DND-41 (cell line): ENCODE measurements at places on chromosomes 6 and 20.

DNA sequence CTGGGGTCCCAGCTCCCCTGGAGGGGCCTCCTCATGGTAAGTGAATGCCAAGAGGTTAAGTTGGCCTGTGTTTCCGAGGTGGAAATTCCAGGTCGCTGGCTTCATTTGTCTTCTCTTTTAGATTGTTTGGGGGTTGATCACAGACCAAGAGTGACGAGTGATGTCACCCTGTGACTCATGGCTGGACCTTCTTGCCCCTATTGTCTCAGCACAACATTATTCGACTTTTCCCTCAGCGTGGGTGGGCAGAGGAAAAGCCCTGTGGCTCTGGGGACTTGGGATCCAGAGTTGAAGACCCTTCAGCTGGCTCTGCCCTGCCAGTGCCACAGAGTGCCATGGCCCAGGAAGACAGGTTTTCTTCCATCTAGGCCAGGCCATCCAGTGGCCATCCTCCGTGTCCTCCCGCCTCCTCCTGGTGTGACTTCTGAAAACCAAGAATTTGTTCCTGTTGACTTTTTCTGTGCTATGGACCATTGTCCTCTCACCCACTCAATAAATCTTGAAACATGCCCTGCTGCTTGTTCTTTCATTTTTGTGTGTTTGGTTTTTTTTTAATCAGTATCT, 15.4 kb upstream of the SNHG17 start:
- H3K4me3 ChIP-seq, result no peak overlapping the region
- no peaks in the 10 kb centered on the region for H3K27me3 ChIP-seq
- no peak overlapping the region for H3K27ac ChIP-seq
- peaks cover 27% of the 10 kb centered on the region for H3K4me1 ChIP-seq
- peaks cover 20% of the 10 kb centered on the region for H3K36me3 ChIP-seq

GRCh38 chr6:140463312-140463710, 1088.9 kb upstream of the CITED2 start:
- H3K4me1 ChIP-seq, result no peaks in the 10 kb centered on the region
- no peaks in the 10 kb centered on the region for H3K27me3 ChIP-seq
- no peak for DNase-seq
- H3K4me3 ChIP-seq, result no peak overlapping the region

DNA sequence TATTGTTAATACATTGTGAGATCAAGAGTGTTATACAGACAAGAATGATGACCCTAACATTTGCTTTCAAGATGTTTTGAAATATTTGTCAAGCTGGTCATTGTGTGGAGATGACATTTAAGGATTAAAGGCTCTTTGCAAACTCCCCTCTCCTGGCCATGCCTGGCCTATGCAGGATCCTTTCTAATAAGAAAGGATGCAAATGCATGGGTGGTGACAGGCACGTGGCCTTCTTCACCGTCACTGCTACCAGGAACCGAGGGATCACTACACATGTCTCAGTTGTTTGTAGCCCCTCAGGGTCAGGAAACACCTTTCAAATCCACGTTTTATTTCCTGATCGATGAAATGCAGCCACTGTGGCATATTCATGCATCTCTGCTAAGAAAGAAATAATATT, 419.7 kb downstream of the PRKN start:
- H3K27me3 ChIP-seq, result no peaks in the 10 kb centered on the region
- no peaks in the 10 kb centered on the region for H3K4me1 ChIP-seq
- no peak overlapping the region for H3K4me3 ChIP-seq
- no peak overlapping the region for H3K27ac ChIP-seq
- no peaks in the 10 kb centered on the region for H3K36me3 ChIP-seq
- DNase-seq, result no peak

DNA sequence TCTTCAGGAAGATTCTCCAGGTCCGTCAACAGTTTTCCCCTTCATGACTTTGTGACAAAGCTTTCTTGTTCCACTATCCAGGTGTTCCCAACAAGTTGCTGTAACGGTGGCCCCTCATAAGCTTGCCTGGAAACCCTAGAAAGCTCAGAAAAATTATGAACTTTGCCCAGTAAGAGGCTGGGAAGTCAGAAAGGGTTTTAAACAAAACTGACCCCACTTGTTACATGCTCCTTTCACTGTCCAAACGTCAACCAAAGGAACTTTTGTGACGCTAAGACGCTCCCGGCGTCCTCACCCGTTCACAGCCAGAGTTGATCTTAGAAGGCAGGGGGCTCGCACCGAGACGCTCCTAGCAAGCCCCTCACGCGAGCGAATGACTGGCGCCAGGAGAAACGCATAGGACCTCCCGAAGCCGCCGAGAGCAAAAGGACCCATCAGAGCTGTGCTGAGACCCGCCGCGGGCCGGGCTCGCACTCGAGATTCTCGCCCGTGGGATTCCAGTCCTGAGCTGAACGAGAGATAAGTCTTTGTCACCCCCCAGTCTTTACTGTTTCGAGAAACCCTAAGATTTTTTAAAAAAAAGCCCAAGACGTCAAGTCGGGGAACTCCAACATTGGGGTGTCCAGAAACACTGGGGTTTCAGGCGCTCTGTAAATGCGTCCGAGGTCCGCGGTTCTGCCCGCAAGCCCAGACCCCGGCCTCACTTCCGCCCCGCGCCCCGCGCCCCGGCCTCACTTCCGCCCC, 544 bp upstream of the ACAT2 start:
- H3K4me3 ChIP-seq, result peak overlapping the region; percentile 77
- peaks cover 59% of the 10 kb centered on the region for H3K36me3 ChIP-seq
- peak overlapping the region; percentile 82 for H3K27ac ChIP-seq
- H3K4me1 ChIP-seq, result peaks cover 40% of the 10 kb centered on the region
- H3K27me3 ChIP-seq, result no peaks in the 10 kb centered on the region

DNA sequence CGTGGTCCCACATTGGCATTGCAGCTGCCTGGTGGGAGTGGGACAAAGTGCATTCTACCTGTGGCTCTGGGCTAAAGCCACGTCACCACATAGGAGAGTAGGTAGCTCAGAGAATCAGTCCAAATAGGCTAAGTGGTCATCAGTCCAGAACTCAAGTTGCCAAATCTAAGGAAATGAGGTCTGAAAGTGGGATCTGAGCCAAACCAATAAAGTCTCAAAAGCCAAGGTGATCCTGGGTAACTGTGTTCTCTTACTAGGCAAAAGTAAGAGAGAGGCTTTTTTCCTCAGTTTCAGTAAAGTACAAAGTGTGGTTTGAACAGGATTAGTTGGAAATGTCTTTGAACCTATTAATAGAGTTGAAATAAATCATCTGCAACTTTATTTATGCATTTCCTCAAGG, 68.6 kb upstream of the CNKSR3 start:
- no peaks in the 10 kb centered on the region for H3K36me3 ChIP-seq
- H3K27me3 ChIP-seq, result no peaks in the 10 kb centered on the region
- H3K4me3 ChIP-seq, result no peak overlapping the region
- no peak overlapping the region for H3K27ac ChIP-seq

GRCh38 chr6:104887350-104887749, 27.6 kb upstream of the HACE1 start:
- H3K4me1 ChIP-seq, result no peaks in the 10 kb centered on the region
- H3K4me3 ChIP-seq, result no peak overlapping the region
- H3K27ac ChIP-seq, result no peak overlapping the region
- H3K36me3 ChIP-seq, result no peaks in the 10 kb centered on the region
- no peaks in the 10 kb centered on the region for H3K27me3 ChIP-seq

GRCh38 chr6:28978133-28978491, 27.0 kb downstream of the ZNF311 start:
- H3K36me3 ChIP-seq, result no peaks in the 10 kb centered on the region
- no peaks in the 10 kb centered on the region for H3K27me3 ChIP-seq
- H3K4me3 ChIP-seq, result no peak overlapping the region
- H3K4me1 ChIP-seq, result peaks cover 24% of the 10 kb centered on the region

- DNase-seq, result no peak
- no peaks in the 10 kb centered on the region for H3K4me1 ChIP-seq
- no peaks in the 10 kb centered on the region for H3K36me3 ChIP-seq
Measured at GRCh38 chr6:48486373-48486772, 375.4 kb upstream of the PTCHD4 start.
